ENCODE measurements at places on chromosomes 12 and 14.

- no peak for DNase-seq
Measured at GRCh38 chr14:33956640-33957039, 5.8 kb upstream of the EGLN3 start.

DNA sequence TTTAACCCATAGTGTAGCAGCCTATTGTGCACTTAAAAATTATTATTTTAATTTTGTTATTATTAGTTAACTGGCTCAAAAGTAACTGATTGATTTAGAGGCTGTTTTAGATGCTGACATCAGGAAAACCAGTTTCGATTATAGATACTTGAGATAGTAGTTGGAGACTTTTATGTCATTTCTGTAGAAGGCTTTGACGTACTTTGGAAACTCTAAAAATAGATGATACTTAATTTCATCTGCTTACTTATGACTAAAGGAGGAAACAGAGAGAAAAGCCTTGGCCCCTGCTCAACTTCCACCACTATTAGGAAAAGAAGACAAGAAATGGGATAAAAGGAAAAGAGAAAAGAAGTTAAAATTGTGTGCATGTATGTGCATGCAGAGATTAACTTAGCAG lies 219.3 kb upstream of the HMGA2 start:
- no peak for DNase-seq

GRCh38 chr12:82793751-82794281 lies 107.1 kb downstream of the TMTC2 start:
- DNase-seq: no peak

- DNase-seq: peak; percentile 84
Measured at GRCh38 chr12:56518570-56518969, 3.0 kb upstream of the RBMS2 start.

GRCh38 chr14:37924622-37925021 lies 283.1 kb upstream of the SSTR1 start:
- DNase-seq: no peak

DNA sequence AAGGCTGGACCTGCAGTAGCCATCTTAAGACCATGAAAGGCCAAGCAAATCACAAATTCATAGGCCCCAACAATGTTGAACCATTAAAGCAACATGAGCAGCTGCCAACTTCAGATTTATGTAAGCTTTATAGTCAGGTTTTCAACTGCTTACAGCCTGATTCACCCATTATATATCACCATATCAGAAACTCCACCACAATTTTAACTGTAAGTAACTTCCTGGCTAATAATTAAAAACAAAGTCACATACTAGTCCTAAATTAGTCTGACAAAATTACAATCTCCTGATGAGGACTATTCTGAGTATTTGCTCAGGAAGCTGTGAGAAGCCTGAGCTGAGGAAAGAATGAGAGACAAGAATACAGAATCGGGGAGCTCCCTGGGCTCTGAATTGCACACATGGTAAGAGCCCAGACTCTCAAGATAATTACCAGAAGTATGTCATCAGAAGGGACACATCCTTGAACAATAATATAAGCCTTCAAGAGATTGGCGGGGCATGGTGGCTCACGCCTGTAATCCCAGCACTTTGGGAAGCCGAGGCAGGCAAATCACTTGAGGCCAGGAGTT lies 55.1 kb downstream of the NUMB start:
- no peak for DNase-seq

DNA sequence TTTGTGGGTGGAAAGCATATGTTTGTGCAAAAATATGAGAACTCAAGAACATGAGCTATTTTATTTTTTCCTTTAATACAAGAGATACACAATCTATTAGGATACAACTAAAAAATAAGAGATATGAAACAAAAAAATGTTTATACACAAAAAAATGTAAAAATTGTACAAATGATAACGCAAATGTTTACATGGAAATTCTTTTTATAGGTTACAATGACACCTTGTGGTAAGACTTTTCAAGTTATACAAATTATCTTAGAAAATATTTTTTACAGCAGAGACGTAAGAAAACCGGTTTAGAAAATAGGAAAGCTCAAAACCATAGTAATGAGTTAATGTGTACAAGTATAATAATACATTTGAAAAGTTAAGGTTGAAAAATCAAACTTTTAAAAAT lies 25.5 kb downstream of the CEP83 start:
- DNase-seq: no peak

- DNase-seq: peak; percentile 98
Measured at GRCh38 chr12:75656648-75657047, 145.2 kb upstream of the KRR1 start.

Data from fibroblast of skin of back (primary cell).